HS-27A (cell line): ENCODE measurements at places on chromosomes 16 and 17.

DNA sequence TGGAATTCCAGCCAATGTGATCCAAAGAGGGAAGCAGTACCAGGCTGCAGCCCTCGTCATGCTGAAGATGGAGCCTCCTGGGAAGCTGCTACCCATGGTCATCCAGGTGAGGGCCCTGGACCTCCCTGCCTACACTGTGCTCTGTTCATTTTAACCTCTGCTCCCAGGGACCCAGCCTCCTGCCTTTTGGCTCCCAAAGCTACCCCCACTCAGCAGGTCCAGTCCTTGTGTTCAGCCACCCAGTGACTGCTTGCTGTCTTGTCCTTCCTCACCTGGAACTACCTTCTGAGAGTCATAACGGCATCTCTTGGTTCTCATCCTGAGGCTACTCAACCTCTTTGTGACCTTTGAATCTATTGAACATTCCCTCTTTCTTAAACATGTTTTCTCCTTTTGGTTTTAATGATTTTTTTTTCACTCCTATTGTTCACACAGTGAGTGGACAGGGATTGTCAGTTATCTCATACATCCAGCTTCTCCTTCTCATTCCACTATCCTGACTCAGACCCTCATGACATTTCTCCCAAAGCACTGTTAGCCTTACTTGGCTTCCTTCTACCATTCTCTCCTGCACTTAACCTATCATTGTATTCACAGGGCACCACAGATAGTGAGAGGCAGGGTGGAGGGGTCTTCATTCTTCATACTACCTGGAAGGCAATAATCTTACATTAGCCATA, 53.3 kb downstream of the GOSR1 start:
- DNase-seq = no peak

DNA sequence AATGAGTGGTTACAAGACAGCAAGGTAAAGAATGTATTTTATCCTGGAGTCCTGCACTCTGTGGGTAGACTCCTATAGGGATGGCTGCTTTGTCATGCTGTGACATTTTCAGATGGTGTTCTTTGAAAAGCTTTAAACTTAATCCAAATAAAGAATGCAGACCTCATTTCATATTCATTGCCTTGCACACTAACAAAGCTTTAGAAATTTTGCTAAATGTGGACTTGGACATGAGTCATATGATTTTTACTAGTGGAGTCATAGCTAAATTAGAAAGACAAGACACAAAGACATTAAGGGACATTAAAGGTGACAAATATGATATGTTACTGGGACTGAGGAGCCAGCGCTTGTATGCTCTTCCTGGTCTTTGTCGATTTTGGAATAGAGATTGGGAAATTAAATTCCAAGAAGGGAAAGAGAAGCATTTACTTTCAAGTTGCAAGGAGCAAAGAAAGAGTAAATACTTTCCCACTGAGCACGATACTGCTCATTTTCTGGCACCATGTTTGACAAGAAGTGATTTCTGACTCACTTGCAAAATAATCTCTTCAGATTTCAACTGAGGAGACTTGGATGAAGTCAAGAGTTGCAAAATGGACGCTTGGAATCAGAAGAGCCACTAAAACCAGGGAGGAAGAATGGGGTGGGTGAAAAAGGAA, 152.9 kb upstream of the MYOCD start:
- no peak for DNase-seq

DNA sequence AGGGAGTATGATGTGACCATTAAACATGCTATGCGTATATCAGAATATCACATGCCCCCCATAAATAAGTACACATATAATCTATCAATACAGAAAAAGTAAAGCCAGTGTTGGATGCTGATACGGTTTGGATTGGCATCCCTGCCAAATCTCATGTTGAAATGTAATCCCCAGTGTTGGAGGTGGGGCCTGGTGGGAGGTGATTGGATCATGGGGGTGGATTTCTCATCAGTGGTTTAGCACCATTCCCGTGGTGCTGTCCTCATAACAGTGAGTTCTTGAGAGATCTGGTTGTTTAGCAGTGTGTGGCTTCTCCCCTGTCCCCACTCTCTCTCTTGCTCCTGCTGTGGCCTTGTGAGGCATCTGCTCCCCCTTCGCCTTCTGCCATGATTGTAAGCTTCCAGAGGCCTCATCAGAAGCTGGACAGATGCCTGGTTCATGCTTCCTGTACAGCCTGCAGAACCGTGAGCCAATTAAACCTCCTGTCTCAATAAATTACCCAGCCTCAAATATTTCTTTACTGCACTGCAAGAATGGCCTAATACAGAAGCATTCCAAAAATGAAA, 88.9 kb downstream of the AATF start:
- DNase-seq = no peak

GRCh38 chr16:21339941-21340340, 61.9 kb upstream of the CRYM start:
- no peak for DNase-seq

DNA sequence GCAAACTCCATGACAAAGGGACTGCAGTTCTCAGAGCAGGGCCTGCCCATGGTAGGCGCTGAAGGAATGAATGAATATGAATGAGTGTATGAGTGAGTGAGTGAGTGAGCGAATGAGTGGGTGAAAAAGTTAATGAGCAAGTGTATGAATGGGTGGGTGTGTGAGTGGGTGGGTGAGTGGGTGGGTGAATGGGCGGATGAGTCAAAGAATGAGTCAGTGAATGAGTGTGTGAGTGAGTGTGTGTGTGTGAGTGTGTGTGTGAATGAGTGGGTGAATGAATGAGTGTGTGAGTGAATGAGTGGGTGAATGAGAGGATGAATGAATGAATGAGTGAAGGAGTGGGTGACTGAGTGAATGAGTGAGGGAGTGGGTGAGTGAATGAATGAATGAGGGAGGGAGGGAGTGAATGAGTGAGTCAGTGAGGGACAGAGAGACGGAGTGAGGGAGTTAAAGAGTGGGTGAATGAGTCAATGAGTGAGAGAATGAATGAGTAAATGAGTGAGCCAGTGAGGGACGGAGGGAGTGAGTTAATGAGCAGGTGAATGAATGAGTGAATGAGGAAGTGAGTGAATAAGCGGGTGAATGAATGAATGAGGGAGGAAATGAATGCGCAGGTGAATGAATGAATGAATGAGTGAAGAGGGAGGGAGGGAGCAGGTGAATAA, 11.1 kb upstream of the CHMP6 start:
- DNase-seq = no peak

DNA sequence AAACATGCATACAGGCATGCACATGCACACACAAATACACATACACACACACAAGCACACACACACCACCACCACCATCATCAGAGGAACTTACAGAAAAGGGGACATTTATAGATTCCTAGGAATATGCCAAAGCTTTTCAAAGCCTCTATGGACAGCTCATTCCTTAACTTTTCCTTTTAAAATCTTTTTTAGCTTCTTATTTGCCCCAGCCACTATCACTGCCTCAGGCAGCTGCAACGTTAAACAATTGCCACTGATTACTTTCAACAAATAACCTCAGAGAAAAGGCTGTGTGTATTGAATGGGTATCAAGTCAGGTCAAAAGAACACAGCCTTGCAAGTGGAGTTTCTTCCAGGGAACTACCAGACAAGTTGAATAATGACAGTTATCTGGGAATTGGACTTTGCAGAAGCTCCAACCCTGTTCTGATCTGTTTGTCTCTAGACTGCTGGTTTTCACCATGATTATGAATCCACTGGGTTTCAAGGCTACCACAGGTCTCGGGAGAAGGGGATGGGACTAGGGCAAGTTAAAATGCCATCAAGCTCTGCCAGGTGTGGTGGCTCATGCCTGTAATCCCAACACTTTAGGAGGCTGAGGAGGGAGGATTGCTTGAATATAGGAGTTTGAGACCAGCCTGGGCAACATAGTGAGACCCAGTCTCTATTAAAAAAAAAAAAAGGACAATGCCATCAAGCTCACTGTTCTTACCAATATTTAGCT, 21.9 kb upstream of the BEAN1 start:
- no peak for DNase-seq

- no peak for DNase-seq
These were observed 93.9 kb downstream of the YPEL2 start for GRCh38 chr17:59425085-59425931.

DNA sequence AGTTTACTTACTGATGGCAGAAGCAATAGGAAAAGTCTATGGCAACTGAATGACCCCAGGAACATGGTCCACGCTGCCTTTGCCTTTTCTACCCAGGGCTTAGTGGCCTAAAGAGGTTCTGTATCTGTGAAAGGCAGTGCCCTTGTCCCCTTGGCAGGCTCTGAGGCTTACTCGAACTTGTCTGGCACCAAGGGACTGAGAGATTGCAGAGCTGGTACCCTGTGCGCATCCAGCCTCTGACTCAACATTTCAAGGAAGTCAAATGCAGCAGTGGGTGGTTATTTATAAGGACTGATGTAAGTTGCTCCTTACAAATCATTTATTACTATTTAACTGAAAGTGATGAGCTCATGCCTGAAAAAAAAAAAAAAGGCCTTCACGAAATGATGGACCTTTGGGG, 299.9 kb upstream of the MYOCD start:
- no peak for DNase-seq

DNA sequence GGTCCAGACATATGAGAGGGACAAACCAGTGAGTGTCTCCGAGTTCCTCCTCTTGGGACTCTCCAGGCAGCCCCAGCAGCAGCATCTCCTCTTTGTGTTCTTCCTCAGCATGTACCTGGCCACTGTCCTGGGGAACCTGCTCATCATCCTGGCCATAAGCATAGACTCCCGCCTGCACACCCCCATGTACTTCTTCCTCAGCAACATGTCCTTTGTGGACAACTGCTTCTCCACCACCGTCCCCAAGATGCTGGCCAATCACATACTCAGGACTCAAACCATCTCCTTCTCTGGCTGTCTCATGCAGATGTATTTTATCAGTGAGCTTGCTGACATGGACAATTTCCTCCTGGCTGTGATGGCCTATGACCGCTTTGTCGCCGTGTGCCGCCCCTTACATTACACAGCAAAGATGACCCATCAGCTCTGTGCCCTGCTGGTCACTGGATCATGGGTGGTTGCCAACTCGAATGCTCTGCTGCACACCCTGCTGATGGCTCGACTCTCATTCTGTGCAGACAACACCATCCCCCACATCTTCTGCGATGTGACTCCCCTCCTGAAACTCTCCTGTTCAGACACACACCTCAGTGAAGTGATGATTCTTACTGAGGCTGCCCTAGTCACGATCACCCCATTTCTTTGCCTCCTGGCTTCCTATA, 19.2 kb downstream of the ZNF200 start:
- no peak for DNase-seq

- DNase-seq = no peak
These were observed 41.6 kb upstream of the ASIC2 start for GRCh38 chr17:33334703-33335102.

- DNase-seq = no peak
These were observed 11.8 kb downstream of the HID1 start for GRCh38 chr17:74960570-74961342.

- DNase-seq = no peak
These were observed 25.8 kb downstream of the ABR start for GRCh38 chr17:1153795-1154546.

DNA sequence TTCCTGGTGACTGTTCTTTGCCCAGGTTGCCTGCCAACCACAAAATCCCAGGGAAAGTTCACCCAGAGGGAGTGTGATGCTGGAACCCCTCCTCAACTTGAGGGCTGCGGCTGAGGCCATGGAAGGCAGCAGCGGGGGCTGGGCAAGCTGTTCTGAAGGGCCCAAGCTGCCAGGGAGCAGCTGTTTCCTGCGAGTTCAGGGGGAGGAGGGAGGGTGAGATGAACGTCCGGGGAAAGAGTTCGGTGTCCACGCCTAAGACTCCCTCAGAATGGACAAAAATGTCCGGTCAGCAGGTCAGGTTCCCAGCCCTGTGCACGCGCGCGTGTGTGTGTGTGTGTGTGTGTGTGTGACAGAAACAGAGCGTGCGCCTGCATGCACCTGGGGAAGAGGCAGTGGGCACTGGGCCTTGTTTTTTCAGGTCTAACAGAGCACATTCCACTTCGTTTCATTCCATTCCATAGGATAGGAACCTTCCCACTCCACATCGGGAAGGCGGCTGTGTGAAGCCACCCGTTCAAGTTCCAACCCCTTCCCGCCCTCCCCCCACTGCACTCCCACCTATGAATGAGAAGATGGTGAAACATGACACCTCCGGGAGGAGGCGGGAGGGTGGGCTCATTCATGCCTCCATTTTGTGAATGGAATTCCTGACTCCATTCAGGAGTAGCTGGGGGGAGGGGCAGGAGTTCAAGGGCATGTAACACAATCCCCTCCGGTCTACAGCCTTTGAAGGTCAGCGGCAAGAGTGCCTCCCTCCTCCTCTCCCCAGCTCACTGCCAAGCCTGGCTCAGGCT, 15.7 kb downstream of the ETV4 start:
- no peak for DNase-seq

DNA sequence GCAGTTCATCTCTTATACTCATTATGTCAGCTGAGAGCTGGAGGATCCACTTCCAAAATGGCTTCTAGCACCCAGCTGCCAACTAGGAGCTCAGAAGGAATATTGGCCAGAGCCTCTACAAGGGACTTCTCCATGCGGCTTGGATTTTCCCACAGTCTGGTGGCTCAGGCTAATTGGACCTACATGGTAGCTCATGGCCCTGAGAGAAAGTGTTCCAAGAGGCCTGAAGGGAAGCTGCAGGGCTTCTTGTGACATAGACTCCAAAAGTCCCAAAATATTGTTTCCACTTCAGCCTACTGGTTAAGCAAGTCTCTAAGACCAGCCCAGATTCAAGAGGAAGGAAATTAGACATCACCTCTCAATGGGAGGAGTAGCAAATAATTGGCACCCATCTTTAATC, 6.8 kb downstream of the NOG start:
- no peak for DNase-seq

- DNase-seq = no peak
These were observed 27.8 kb downstream of the BAHCC1 start for GRCh38 chr17:81422776-81423697.

DNA sequence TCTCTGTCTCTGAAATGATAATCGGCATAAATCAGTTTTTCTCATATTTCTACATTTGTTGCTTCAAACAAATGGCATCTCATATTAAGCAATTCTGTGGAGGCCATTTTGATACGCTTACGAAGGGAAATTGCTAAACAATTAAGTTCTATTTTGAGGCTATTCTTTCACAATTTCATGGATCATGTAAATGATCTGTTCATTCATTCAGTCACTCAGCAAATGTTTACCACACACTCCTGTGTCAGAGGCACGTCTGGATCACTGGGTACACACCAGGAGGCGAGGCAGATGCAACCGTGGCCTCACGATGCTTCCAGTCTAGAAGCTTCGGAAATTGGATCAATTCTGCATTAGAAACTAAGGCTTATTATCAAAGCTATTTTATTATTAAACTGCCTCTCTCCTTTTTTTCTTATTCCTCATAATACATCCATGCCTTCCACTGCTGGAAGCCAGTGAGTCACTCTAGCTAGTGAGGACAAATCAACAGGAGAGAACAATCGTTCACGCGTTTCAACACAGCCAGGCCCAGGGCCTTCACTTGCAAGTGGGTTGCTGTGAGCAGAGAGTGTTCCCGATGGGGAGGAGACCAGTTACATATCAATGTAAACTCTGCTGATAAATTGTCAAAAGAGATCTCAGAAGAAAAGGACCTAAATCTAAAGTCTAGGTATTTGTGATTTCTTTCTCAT, 11.3 kb upstream of the SLC39A11 start:
- no peak for DNase-seq

- no peak for DNase-seq
These were observed 31.9 kb upstream of the CPNE2 start for GRCh38 chr16:57060323-57061083.

- DNase-seq = no peak
These were observed 577 bp downstream of the GSPT1 start for GRCh38 chr16:11915114-11915643.

GRCh38 chr16:52512297-52512987, 34.5 kb downstream of the TOX3 start:
- DNase-seq = no peak
